ENCODE measurements at places on chromosomes 7 and 10.
A peak's percentile ranks its signal among the peaks of the same experiment; 100 is the strongest.

DNA sequence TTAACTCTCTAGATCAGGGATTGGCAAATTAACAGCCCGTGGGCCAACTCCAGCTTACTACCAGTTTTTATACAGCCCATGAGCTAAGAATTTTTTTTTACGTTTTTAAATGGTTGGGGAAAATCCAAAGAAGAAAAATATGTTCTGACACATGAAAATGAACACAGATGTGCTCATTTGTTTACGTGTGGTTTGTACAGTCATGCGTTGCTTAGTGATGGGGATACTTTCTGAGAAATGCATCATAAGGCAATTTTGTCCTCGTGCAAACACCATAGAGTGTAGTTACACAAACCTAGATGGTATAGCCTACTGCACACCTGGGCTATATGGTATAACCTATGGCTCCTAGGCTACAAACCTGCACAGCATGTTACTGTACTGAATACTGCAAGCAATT lies 8.3 kb upstream of the SMKR1 start:
- DNase-seq, result no peak

- no peak for DNase-seq
These were observed 124.8 kb upstream of the PRKCQ start for GRCh38 chr10:6704896-6705295.

- DNase-seq, result no peak
These were observed 161.0 kb downstream of the TEX36 start for GRCh38 chr10:125521721-125522680.

GRCh38 chr7:43516581-43517342 lies 66.1 kb upstream of the STK17A start:
- no peak for DNase-seq

GRCh38 chr7:114678116-114678515 lies 243.8 kb upstream of the MDFIC start:
- DNase-seq, result no peak

GRCh38 chr7:24049296-24049695 lies 234.7 kb upstream of the NPY start:
- no peak for DNase-seq

DNA sequence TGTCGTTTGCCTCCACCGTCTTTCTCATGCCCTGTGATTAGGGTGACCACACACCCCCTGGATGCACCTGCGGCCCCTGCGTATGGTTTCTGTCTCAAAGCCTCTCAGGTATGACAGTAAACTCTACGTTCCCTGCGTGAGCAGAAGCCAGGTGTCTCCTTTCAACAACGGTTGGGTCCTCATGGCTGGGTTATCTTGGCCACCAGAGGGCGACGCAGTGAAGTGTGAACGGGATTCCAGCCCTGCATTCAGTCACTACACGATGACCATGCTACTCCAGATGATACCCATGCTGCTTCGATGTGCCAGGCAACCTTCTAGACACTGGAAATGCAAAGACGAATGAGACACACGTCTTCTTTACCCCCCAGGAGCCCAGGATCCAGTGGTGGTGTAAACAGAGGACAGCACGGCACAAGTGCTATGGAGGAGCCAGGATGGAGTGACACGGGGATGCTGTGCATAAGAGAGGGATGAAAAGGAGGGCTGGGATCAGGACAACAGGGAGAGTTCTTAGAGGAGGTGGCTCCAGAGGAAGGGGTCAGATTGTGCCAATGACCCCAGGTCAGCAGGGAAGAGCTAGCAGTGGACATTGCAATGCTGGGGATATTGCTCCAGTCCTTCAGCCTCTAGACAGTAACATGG lies 228.1 kb upstream of the PFKP start:
- peak; percentile 11 for DNase-seq

GRCh38 chr10:85527616-85528317 lies 838.8 kb downstream of the GRID1 start:
- DNase-seq, result no peak

- no peak for DNase-seq
These were observed 26.0 kb downstream of the SPOCK2 start for GRCh38 chr10:72062382-72062781.

Measured in activated CD4-positive, alpha-beta T cell treated with anti-CD3 and anti-CD28 coated beads, Interleukin-2, amount 50 U/mL, for 24 hours (primary cell).